ENCODE measurements at places on chromosomes 5 and 9. TPM values are rescaled to one million over a fixed set of nuclear protein-coding genes. Genes with fewer than 3 reads are reported as not detected.

DNA sequence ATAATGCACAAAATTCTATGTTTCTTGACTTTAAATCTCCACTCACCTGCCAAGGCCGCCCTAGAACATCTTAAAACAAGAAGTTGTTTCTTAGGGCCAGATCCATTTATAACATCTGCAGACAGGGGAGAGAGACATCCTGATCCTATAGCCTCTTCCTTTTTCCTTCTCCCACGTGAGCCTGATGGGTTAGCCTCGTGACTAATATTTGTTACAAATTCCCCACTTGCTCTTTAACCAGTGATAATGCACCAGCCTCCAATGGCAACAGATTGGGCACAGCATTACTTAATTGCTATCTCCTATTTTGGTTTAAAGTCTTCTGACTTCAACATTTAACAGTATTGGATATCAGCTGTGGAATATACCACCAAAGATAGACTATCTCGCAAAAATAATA is 196.5 kb downstream of the GADD45G start:
- DNase-seq: no peak

GRCh38 chr5:65246741-65247140 is 235.0 kb downstream of the ADAMTS6 start:
- no peak for DNase-seq

Gene TXNDC8
- not detected for total RNA-seq

- no peak for DNase-seq
Observed at GRCh38 chr5:122258241-122258640, 53.8 kb upstream of the SNCAIP start.

DNA sequence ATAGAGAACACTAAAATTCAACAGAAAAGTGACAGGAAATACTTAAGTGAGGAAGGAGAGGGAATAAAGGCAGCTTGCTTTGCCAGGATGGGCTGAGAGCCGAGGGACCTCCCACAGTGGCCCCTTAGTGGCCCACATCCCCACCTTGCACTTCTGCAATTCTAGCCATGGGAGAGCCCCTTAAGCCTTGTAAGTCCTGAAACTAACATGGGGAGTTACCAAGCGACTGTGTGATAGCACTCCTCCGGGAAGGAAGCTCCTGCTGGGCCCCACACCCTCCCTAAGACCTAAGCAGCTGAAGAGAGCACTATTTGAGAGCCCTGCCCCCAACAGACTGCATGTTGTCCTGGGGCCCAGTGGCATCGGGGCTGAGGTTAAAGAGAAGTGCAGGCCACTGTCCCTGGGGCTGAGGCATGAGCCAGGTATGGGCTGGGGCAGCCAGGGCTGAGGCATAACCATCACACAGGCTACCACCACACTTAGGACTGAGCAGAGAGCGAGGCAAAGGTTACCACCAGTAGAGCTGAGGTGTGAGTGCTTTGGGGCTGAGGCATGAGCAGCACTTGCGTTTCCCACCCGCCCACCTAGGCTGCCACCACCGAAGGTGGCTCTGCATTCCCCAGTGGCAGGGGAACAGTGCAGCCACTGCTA is 301.8 kb upstream of the TRPC7 start:
- DNase-seq: no peak

All from natural killer cell (primary cell).